NCI-H748 treated with DMSO at 0.1 percent for 48 hours (cell line): ENCODE measurements at places on chromosomes 11 and 22.
A peak's percentile ranks its signal among the peaks of the same experiment; 100 is the strongest.

- no peak for DNase-seq
These were observed 9.7 kb upstream of the FXYD2 start for GRCh38 chr11:117834068-117834810.

DNA sequence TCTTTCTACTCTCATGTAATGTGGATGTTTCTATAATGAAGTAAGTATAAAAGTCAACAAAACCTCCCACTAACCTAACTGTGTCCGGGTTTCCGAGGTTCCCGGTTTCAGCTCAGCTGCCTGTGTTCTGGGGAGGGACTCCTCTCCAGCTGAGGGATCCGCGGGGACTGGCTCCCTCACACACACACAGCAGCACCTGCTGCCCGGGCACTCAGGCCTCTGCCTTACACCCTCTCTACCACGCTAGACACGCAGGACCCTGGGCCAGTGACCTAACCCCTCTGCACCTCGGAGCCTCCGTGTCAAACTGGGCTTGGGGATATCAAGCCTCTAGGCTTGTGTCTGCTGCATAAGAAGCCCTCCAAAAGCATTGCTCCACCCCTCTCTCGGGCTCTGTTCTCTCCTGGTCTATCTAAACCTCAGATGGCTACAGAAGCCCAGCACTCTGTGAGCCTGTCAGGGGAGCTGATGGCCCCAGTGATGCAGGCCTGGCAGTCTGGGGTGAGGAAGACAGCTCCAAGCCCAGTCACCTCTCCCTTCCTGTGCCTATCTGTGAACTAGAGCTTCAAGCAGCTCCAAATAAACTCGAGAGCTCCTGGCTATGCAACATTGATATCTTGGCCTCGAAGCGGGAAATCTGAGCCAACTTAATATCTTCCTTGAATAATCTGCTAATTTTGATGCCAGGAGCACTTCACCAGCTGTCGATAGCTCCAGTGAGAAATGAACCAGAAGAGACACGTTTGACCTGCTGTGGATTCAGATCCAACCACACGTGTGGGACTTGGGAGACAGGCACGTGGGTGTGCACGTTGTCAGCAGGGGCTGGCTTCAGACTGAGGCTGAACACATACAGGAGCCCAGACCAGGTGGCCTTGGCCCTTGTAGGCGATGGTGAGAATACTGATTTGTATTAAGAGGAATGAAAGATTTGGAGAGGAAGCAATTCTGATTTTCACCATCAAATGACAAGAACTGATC lies 232.7 kb upstream of the B3GAT1 start:
- no peak for DNase-seq

DNA sequence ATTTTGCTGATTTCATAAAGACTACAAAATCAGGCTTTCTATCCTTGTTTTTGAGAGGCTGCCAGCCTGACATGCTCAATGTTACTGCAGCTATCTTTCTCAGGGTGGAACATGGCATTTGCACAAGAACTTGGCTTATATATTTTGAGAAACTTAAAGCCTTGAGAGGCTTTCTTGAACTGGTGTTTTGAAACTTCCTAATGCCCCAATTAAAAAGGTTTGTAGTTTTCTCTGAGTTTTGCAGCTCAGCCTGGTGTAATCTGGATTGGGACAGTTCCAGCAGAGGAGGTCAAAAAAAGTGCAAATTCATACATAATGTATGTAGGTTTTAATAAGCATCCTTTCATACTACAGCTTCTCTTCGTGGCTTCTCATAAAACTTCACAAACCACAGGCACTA lies 223.4 kb downstream of the FAM76B start:
- no peak for DNase-seq

DNA sequence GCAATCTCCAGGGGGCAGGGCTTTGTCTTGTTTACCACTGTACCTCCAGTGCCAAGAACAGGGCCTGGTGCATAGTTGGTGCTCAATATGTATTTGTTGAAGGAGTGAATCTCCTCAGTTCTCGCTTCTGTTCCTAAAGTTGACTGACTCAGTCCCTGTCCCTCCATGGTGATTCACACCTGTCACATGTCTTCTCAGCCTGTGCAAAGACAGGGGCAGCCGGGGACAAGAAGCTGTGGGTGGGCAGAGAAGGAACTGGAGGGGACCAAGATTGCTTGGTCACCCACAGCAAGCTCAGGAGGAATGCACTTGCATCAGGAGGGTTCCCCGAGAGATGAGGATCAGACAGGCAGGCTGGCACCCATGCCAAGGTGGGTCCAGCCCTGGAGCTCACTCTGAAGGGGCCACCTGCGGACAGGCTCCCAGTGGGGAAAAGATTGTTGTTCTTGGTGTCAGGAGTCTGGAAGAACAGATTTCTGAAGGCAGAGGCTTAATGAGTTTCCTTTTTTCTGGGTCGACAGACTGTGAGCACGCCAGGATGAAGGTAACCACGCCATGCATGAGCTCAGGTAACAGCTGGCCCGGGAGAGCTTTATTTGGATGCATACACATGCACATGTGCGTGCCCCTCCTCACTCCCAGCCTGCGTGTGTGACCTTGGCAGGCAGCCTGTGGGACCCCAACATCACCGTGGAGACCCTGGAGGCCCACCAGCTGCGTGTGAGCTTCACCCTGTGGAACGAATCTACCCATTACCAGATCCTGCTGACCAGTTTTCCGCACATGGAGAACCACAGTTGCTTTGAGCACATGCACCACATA lies 16.9 kb downstream of the IL17RA start:
- DNase-seq, result no peak

DNA sequence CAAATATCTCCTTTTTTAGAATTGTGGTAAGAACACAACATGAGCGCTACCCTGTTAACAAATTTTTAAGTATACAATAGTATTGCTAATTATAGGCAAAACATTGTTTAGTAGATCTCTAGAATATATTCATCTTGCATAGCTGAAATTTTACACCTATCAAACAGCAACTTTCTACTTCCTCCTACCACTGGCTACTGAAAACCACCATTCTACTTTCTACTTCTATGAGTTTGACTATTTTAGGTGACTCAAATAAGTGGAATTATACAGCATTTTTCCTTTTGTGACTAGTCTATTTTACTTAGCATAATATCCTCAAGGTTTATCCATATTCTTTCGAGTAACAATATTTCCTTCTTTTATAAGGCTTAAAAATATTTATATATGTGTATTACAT lies 128.4 kb downstream of the FAM76B start:
- no peak for DNase-seq

DNA sequence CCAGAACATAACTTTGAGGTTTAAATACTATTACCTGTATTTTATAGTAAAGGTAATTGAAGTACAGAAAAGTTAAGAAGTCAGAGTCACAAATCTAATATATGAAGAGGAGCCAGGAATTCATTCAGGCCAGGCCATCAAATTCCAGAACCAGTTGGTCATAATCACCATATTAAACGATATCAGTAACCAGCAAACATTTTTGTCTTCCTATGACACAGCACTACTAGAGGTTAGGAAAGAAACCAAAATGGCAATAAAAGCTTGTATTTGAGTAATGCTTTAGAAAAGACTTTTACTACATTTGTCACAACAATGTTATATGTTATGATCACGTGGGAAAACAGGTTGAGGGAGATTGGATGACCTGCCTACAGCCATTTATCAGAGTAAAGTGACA lies 62.2 kb downstream of the DKK3 start:
- DNase-seq, result no peak

GRCh38 chr22:26658671-26659478 lies 1.5 kb downstream of the MIAT start:
- peak; percentile 75 for DNase-seq

DNA sequence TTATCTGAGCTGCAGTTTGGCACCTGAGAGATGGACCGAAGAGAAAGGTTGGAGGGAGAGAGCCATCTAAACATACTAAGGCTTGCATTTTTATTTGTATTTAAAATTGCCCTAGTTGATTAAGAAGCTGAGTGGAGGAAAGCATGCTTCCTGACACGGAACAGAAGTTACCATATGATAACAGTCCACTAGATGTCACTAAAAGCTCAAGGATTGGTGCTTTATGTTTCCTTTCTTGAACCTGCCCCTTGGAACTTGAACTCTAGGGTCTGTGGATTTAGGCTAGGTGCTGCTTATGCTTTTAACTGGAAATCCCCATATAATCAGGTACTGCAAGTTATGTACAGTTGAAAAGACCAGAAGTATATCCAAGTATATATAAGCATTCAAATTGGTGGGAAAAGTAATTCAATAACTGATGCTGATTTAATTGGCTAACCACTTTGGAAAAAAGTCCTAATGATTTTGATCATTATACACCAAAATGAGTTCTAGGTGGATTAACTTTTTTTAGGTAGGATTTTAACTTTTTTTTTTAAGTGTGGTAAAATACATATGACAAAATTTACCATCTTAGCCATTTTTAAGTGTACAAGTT lies 9.5 kb downstream of the RBMXL2 start:
- DNase-seq, result peak; percentile 61

DNA sequence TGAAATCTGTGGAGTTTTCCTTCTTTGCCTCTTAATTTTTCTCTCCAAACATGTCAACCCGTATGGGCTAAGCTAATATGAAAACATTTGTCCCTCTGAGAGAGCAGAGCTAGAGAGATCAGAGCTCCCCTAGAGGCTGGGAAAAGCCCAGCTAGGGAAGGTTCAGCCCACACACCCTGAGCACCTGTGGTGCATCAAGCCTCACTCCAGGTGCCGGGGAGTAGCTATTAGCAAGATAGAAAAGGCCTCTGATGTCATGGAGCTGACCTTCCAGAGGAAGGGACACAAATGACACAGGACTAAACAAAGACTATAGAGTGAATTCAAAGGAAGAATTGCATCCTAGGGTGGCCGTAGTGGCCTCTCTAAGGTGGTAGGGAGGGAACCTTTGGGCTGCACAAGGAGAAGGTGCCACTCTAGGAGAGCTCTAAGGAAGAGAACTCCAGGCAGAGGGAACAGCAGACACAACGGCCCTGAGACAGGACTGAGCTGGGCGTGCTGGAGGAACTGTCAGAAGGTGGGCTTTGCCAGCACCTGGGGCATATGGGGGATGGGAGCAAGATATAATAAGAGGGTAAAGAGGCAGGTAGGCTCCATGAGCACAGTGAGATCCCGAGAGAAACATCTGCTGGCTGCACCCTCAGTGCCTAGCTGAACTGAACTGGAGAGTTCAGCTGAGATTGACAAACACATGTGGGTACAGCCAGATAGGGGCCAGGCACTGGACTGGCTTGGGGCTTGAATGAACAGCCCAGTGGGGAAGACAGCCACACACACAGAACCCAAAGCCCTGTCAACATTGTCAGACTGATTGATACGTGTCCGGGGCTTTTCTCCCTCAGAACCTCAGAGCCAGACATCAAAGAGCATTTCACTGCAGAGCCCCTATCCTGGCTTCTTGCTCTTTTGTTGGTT lies 65.5 kb upstream of the DRD2 start:
- DNase-seq, result no peak

DNA sequence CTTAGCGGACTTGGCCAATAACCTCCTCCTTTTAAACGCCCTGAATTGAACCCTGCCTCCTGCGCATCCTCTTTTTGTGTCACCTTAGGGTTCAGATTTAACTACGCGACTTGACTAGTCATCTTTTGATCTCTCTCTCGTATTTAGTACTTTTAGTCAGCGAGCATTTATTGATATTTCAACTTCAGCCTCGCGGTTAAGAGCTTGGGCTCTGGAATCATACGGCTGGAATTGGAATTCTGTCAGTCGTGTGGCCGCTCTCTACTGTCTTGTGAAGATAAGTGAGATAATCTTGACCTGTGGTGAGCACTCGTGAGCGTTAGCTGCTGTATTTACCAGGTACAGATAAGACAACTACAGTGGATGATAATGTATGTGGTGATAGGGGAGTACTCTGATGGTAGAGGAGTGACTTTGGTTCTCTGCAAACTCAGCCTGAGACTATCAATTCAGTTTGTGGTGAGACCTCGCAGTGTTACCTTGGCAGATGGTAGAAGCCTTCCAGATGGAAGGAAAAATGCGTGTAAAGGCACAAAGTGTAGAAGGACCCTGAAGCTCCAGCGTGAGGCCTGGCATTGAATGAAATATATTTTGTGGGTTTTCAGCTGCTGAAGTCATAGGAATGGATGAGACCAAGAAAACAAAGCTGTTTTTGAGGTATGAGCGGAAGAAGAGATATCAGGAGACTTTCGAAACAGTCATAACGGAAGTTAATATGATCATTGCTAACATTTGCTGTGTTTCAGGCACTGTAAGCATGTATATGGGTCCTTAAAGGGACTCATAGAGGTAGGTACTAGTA lies 682 bp downstream of the ATM start:
- DNase-seq, result no peak

- no peak for DNase-seq
These were observed 33.2 kb downstream of the KIAA0930 start for GRCh38 chr22:45207533-45207932.

DNA sequence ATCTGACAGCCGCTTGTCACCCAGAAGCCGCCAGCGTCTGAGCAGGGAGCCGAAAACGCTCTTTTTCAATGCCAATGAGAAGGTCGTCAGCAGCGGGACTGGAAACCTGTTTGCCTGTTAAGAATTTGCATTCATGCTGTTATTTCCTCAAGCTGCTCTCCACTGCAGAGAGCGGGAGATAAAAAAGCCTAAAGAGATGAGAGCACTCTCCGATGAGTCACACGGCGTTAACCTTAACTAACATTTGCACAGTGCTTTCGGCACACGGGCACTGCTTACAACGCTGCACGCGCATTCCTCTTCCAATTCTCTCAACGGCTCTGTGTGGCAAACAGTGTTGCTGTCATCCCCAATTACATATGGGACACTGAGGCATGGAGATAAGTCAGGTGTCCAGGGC lies 40.0 kb upstream of the RTL6 start:
- DNase-seq, result no peak

DNA sequence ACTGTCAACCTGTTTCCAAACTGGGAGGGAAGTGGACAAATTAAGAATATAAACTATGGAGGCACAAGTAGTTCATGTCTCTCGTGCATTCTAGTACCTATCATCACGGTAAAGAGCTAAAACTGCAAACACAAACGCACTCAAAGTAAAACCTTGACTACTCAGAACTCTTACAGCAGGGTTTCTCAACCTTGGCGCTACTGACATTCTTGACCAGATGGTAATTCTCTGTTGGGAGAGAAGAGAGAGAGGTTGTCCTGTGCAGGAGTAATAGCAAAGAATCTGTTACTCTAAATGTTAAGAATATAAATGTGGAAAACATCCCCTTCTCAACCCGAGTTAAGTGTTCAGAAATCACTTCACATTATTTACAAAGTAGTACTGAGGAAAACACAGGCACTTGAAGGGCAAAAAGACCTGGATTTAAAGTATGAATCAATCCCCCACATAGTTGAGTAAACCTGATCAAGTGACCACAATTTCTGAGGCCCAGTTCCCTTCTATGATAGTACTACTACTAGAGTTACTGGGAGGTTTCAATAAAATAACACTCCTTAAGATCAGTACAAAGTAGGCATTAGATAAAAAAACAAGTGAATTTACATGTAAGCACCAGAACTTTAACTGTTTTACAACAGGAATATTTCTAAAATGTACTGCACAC lies 73.1 kb upstream of the ARHGAP32 start:
- no peak for DNase-seq

DNA sequence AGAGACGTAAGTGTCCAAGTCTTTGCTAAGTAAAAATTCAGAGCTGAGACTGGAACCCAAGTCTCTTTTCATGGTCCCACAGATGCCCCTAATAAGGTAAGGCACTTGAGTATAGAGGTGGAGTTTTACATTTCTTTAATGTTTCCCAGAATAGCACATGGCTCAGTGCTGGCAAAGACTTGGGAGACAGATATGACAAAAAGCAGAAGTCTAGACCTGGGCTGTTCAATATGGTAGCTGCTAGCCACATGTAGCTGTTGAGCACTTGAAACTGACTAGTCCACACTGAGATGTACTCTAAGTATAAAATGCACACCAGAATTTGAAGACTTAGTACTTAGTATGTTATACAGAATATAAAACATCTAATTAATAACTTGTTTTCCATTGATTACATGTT lies 17.6 kb downstream of the VSTM5 start:
- DNase-seq, result no peak
